CD8-positive, alpha-beta memory T cell (primary cell): ENCODE measurements at places on chromosomes 7 and 10. TPM values are rescaled to one million over a fixed set of nuclear protein-coding genes. Genes with fewer than 3 reads are reported as not detected.
A peak's percentile ranks its signal among the peaks of the same experiment; 100 is the strongest.

DNA sequence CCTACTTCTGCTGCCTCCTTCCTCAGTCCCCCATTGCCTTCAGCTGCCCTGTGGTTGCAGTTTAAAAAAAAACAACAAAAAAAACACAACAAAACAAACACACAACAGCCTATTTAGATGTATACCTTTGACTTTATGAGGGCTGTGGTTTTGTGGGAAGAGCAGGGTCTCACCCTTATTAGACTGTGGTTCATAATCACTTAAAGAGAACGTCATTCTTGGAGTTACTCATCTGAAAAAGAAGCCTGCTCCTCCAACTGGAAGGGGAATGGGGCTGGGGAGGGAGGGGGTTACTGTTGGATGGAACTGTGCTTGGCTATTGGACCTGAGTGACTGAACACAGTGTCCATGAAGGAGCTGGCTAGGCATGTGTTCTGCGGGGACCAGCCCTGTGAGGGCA is 48.1 kb downstream of the SDK1 start:
- no peaks in the 10 kb centered on the region for H3K36me3 ChIP-seq
- no peaks in the 10 kb centered on the region for H3K27me3 ChIP-seq
- DNase-seq, result no peak
- H3K4me1 ChIP-seq, result no peaks in the 10 kb centered on the region
- H3K4me3 ChIP-seq, result no peak overlapping the region

- no peak overlapping the region for H3K27ac ChIP-seq
- H3K27me3 ChIP-seq, result no peaks in the 10 kb centered on the region
- no peak for DNase-seq
- H3K4me1 ChIP-seq, result no peaks in the 10 kb centered on the region
Observed at GRCh38 chr10:132932461-132933307, 9.7 kb downstream of the CFAP46 start.

- no peak for DNase-seq
- no peak overlapping the region for H3K4me3 ChIP-seq
- H3K36me3 ChIP-seq, result no peaks in the 10 kb centered on the region
- no peak overlapping the region for H3K27ac ChIP-seq
Observed at GRCh38 chr7:106560482-106560881, 100.5 kb downstream of the CCDC71L start.

GRCh38 chr10:50416181-50416824 is 165.0 kb upstream of the ASAH2 start:
- H3K27me3 ChIP-seq, result no peaks in the 10 kb centered on the region
- no peak for DNase-seq

- H3K4me3 ChIP-seq, result no peak overlapping the region
- H3K4me1 ChIP-seq, result no peaks in the 10 kb centered on the region
- no peak overlapping the region for H3K27ac ChIP-seq
- H3K27me3 ChIP-seq, result no peaks in the 10 kb centered on the region
Observed at GRCh38 chr7:108503112-108504026, 22.6 kb downstream of the PNPLA8 start.

- no peak overlapping the region for H3K27ac ChIP-seq
- no peaks in the 10 kb centered on the region for H3K27me3 ChIP-seq
- no peaks in the 10 kb centered on the region for H3K4me1 ChIP-seq
- no peak overlapping the region for H3K4me3 ChIP-seq
- no peak for DNase-seq
Observed at GRCh38 chr10:90180886-90181691, 479.7 kb downstream of the KIF20B start.

DNA sequence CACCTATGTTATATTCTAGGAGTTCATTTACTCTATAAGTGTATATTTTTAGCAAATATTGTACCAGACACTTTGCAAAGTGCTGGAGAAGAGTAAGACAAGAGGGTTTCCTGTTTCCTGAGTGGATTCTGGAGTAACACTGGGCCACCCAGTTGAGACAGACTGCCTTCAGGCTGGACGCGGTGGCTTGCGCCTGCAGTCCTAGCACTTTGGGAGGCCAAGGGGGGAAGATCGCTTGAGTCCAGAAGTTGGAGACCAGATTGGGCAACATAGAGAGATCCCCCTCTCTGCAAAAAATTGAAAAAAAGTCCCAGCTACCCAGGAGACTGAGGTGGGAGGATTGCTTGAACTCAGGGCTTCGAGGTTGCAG is 772 bp upstream of the ZSCAN25 start:
- DNase-seq, result no peak
- peaks cover 24% of the 10 kb centered on the region for H3K4me1 ChIP-seq
- H3K27ac ChIP-seq, result no peak overlapping the region
- H3K27me3 ChIP-seq, result no peaks in the 10 kb centered on the region
- peaks cover 25% of the 10 kb centered on the region for H3K36me3 ChIP-seq
- H3K4me3 ChIP-seq, result peak overlapping the region; percentile 95

DNA sequence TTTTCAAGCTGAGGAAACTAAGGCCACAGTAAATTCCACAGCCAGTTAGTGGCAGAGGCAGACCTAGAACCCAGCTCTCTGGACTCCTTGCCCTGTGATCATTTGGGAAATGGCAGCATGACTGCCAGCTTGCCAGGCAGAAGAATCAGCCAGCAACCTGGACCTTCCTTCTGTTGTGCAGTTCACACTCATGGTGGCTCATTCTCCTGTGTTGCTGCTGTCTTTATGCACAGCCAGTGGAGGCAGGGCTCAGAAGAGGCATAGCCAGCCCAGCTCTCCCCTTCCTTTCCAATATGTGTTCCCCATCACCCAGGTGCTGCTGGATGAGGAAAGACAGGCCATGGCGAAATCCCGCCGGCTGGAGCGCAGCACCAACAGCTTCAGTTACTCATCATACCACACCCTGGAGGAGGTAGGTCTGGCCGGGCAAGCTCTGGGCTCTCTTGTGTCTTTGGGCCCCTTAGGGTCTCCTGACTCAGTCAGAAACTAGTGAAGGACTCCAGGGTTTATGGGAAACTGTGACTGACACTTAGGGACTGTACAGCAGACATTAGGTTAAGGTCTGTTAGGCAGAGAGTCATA is 14.8 kb downstream of the CPA5 start:
- H3K27me3 ChIP-seq, result no peaks in the 10 kb centered on the region
- no peaks in the 10 kb centered on the region for H3K36me3 ChIP-seq
- DNase-seq, result no peak
- H3K4me1 ChIP-seq, result no peaks in the 10 kb centered on the region

DNA sequence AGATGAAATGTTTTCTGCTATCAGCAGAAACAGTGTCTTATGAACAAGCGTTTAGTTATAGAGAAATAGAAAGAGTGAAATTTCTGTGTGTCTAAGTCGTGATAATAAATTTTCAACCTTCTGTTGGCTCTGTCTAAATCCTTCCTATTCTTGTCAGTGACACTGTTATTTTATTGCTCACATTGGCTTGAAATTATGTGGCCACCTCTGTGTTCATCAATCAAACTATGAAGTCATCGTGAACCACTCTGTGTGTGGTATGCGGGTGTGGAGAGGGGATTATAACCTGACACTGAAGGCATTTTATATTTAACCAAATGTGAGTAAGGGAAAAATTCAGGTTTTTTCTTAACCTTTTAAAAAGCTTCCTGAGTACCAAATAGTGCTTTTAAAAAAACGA is 12.3 kb downstream of the AOAH start:
- DNase-seq, result no peak
- no peak overlapping the region for H3K27ac ChIP-seq
- no peak overlapping the region for H3K4me3 ChIP-seq
- H3K36me3 ChIP-seq, result no peaks in the 10 kb centered on the region

GRCh38 chr10:83750604-83751003 is 388.7 kb upstream of the GHITM start:
- H3K4me3 ChIP-seq, result no peak overlapping the region
- no peak overlapping the region for H3K27ac ChIP-seq
- H3K4me1 ChIP-seq, result no peaks in the 10 kb centered on the region
- no peak for DNase-seq
- no peaks in the 10 kb centered on the region for H3K27me3 ChIP-seq
- H3K36me3 ChIP-seq, result no peaks in the 10 kb centered on the region

DNA sequence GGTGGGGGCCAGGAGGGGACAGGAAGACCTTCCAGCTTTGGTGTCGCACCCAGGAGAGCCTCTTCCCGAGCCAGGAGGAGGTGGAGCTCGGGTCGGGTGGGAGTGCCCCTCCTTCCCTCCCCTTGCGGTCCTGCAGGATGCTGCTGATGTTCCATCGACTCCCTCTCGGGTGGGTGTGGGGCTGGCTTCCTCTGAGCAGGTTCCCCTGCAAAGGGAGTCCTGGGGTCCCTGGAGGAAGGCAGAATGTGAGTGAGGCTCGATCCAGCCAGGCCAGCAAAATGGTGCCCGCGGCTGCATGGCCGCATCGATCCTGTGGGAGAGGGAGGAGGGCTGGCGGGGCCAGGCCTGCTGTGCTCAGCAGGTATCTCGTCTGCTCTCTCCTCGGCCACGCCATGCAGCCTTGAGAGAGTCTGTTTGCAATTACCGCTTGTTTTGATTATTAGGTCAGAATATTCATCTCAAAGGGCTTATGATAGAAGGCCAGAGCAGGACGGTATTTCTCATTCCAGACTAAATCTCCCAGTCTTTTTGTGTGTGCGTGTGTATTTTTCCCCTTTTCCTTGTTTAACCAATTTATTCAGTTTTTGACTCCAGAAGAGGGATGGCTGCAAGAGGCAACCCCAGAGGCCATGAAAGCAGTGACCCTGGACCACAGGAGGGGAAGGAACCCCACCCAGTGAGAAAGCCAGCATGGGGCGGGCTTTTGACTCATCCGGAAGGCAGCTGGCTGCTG is 137.3 kb upstream of the ZMIZ1 start:
- H3K4me3 ChIP-seq, result no peak overlapping the region
- DNase-seq, result no peak
- H3K36me3 ChIP-seq, result no peaks in the 10 kb centered on the region
- H3K4me1 ChIP-seq, result no peaks in the 10 kb centered on the region
- H3K27ac ChIP-seq, result no peak overlapping the region

- H3K27ac ChIP-seq, result peak overlapping the region; percentile 49
- no peaks in the 10 kb centered on the region for H3K36me3 ChIP-seq
- peak; percentile 93 for DNase-seq
- H3K27me3 ChIP-seq, result no peaks in the 10 kb centered on the region
- peak overlapping the region; percentile 32 for H3K4me3 ChIP-seq
Observed at GRCh38 chr7:50335795-50336754, 31.6 kb downstream of the IKZF1 start.

DNA sequence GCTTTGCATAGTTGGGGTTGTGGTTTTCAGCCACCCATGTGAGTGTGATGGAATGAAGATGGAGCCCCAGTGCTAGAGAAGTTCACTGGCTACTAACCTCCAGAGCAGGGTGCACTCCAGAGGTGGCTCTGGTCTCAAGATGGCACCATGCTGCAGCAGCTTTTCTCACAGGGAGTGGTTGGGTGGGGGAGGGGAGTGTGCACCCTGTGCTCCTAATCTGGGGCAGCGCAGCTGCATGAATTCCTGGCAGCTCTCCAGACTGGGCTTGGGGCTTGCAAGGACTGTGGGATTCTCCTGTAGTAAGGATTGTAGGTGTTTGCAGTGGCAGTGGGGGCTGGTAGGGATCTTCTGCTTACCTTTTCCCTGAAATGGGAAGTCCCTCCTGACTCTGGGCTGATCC is 23.7 kb downstream of the PHTF2 start:
- no peak overlapping the region for H3K27ac ChIP-seq
- H3K4me3 ChIP-seq, result no peak overlapping the region
- DNase-seq, result no peak
- H3K36me3 ChIP-seq, result no peaks in the 10 kb centered on the region
- H3K27me3 ChIP-seq, result no peaks in the 10 kb centered on the region
- H3K4me1 ChIP-seq, result no peaks in the 10 kb centered on the region

DNA sequence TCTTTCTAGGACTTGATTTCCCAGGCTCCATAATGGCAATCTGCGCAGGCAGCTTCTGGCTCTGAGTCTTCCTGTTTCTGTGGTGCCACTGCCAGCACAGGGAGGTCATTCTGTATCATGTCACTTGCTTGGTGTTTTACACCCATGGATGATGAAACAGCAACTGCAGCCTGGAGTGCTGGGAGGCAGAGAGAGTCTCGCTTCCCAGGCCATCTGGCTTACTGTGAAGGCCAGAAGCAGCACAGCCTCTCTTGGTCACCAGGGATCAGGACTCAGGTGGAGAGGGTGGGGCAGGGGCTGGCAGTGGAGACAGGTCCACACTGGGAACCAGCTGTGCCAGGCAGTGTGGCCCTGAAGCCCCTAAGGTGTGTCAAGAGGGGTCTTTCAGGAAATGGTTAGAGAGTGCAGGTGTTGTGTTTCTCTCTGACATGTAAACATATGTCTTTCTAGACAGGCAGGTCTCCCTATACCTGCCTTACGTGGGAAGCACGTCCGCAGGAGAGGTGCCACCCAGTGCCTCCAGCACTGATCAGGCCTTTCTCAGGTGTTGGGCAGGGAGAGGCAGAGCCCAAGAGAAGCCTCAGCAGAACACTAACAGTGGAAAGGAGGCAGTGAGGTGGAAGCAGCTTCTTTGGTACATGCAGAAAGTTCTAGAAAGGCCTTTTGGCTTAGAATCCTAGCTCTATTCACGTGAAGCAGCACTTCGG is 71.4 kb downstream of the INSIG1 start:
- no peak overlapping the region for H3K27ac ChIP-seq
- H3K4me1 ChIP-seq, result no peaks in the 10 kb centered on the region
- no peak overlapping the region for H3K4me3 ChIP-seq
- peaks cover 22% of the 10 kb centered on the region for H3K27me3 ChIP-seq

DNA sequence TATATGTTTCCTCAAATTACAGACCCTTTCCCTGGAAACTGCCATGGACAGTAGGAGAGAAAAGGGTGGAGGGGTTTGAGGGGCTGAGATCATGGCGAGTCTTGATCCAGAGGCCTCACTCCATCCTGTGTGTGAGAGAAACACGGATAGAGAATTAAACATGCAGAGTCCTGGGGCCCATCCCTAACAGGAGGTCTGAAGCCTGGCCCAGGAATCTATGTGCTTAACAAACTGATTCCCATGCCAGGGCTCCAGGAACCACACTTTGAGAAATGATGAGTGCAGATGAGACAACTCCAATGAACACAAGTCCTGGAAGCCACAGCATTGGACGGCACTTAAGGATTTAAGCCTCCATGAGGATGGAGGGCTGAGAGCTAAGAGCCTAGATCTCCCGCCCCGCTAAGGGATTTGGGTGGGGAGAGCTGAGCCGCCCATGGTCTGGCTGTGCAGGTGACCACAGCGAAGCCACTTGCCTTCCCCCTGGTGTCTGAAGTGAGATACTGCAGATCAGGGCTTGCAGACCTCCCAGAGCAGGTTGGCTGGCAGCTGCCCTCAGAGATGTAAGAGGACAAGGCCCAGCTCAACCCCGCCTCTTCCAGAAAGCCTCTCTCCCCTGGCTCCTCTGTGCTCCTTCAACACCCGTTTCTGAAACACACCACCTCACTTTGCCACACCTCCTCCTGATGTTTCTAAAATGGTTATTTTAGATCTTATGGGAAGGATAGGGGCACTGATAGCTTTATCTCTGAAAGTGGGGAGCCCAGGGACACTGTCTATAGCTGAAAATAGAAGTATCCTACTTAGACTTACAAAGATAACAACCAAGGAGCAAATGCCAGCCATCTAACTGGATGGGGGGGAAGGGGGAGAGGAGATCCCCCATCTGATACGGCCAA is 24.8 kb upstream of the EIF5AL1 start:
- no peaks in the 10 kb centered on the region for H3K4me1 ChIP-seq
- H3K4me3 ChIP-seq, result no peak overlapping the region
- H3K36me3 ChIP-seq, result no peaks in the 10 kb centered on the region

Gene SLC13A4
- not detected for total RNA-seq

Gene CFAP69
- 0.81 TPM for total RNA-seq

Gene GTF2IRD1
- total RNA-seq, result 0.42 TPM

Gene TAS2R3
- total RNA-seq, result 0.98 TPM

Gene GPC2
- 1.6 TPM for total RNA-seq

Gene NPY4R
- not detected for total RNA-seq

Gene FLNC
- total RNA-seq, result not detected
